ENCODE measurements at places on chromosomes 3 and 15.

DNA sequence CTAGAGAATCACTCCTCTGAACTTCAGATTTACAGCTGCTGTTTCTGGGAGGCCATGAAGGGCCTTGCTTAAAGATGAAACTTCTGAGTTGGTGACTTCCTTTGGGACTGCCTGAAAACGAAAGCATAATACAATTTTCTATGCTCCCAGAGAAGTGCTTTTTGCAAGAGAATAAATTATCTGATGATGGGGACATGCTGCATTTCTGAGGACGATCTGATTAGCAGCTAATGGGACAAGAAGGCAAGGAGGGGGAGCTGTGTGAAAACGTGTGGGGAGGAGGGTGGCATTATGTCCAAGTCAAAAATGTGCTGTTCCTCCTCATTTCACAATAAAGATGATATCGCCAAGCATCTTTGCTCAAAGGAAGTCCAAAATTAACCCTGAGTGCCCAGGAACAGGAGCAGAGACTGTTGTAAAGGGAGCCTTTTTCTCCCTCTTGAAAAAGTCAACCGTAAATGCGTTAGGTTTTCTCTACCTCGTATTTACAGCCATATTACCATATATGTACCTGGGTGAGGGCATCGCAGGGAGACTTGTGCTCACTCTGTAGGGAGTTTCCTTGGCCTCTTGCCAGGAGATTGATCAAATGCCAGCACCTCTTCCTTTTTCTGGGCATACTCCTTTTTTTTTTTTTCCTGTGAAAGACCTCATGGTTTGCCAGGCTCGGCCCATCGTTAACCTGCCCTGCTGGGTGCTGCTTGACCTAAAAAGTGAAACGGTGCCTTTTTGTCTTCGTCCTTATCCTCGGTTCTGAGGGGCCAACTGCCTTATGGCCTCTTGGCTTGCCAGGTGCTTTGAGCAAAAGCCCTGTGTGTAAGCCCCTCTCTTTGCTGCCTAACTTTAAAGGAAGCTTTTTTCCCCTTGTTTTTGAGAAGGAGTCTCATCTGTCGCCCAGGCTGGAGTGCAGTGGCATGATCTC lies 11.5 kb downstream of the ITPR1 start:
- DNase-seq, result peak; percentile 36

DNA sequence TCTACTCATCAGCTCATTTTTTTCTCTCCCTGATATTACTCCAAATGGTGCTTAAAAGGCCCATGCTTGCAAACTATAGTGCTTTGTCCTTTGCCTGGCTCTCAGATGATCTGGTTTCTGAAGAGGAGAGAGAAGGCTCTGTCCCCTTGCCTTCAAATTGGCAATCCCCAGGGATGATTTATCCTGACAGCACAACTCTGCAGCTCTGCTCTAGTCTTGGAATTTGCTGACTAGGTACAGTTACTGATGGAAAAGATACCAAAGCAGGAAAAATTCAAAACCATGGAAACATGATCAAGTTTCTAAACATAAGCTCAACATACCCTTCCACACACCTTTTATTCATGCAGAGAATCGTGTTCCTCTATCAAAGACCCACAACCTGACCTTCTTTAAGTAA lies 106.7 kb upstream of the CADPS start:
- DNase-seq, result no peak

GRCh38 chr3:139104062-139104461 lies 59.4 kb upstream of the PRR23C start:
- DNase-seq, result no peak

DNA sequence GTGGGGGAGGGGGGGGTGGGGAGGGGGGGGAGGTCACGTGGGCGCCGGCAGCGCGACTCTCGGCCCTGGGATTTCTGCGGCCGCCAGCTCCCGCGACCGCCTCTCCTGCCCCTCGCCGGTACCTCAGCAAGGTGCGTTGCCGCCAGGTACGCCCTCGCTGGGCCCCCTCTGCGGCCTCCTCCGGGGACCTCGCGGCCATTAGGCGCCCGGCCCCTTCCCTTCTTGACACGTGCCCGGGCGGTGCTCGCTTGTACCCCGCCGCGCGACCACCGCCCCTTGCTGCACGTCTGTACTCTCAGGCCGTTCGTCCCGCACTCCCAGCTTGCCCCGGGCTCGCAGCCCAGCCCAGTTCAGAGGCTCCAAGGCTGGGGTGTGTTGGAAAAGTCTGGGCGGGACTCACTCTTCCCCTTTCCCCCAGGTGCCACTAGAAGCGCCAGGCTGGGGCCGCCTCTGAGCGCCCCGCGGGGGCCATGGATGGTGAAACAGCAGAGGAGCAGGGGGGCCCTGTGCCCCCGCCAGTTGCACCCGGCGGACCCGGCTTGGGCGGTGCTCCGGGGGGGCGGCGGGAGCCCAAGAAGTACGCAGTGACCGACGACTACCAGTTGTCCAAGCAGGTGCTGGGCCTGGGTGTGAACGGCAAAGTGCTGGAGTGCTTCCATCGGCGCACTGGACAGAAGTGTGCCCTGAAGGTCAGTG lies at the start of gene MAPKAPK3:
Gene MAPKAPK3 (plus strand): TSS at position 56 of the 696 bp plus-strand sequence. CDS start 415 bp downstream, at position 471.
- peak; percentile 56 for DNase-seq

DNA sequence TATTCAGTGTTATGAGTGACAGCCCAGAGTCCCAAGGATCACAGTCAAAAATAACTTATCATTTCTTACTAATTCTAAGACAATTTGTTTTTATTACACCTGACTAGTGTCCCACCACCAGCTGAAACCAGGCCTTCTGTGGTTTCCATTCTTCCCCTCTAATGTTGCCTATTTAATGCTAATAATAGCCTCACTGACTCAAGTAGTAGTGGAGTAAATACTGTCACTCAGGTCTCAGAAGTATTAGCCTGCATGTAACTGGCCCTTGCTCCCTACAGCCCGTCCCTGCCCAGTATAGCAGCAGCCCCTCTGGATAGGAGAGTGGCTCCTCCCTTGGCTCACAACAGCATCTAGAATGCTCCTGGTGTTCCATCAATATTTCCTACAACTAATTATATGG lies 665.5 kb downstream of the NTRK3 start:
- no peak for DNase-seq

Measured in stimulated activated CD8-positive, alpha-beta memory T cell treated with anti-CD3 and anti-CD28 coated beads, Interleukin-4, amount 100 ng/mL, for 48 hours (primary cell).